ENCODE measurements at places on chromosomes 6 and 20.

DNA sequence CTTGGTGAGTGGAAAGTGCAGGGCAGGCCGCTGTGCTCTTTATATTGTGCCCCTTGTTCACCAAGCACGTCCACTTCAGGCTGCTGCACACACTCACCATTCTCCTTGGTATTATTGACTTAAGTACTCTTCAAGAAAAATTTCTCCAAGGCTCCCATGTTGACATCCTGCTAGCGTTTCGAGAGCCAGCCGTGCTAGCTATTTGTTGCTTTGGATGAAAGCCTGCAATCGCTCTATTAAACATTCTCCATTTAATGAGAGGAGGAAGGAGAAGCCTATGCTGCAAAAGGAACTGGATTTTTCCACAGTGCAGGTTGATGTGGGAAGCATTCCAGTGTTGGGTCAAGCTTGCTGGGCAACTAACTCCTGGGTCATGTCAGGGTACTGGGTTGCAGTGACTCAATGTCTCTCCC lies 113.5 kb downstream of the CD83 start:
- DNase-seq, result no peak

DNA sequence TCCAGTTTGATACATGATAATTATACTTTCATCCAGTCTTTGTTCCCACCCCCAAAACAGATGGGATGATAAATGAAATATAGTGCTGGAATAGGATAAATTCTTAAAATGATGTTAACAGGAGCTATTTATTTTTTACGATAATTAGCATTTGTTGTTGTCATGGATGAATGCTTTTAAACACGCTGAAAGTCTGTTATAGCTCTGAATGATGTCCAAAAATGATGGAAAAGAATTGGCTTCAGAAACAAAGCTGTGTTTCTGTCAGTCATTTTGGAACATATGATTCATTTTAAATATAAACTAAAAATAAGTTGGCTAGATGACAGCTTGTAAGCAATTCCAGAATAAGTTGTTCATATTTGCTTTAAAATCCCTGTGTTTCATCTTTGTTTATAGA lies 237.4 kb downstream of the GRIK2 start:
- DNase-seq, result no peak

DNA sequence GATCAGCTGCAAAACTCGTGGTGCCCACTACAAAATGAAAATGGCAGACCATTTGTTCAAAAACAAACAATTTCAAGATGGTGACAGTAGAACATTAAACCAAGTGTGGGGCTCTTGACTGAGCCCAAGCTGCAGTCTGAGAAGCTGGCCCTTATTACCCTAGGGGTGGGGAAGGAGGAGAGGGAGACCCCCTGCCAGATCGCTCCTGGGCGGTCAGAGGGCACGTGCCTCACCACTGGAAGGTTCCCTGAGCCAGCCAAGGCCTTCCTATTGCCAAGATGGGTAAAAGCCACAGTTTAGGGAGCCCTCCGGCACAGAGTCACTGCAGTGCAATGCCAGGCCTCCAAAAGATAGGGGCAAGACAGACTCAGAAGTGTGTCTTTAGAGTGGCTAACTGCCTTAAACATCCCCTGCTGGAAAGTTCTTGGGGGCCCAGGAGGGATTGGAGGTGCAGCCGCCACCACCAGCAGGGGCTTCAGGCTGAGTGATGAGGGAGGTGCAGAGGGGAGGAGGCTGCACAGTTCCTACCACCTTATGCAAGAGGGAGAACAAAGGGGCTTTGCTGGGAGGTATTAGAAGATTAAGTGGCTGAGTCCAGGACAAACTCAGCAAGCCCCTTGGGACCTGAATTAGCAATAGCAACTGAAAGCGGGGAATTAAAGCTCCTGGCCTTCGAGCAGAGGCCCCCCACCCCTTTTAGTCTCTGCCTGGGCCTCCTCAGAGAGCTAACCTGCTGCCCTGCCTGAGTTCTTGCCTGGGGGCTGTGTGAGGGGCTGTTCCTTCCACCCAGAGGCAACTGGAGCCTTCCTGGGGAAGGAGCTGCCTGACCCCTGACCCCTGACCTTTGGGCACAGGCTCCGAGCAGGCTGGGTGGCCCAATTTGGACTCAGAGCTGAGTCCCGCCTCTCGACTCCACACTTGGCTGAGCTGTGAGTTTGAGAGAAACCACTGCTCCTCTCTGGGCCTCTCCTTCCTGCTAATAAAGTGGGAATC lies 88.4 kb downstream of the VEGFA start:
- DNase-seq, result no peak

- no peak for DNase-seq
Measured at GRCh38 chr6:104771258-104771832, 88.4 kb downstream of the HACE1 start.

DNA sequence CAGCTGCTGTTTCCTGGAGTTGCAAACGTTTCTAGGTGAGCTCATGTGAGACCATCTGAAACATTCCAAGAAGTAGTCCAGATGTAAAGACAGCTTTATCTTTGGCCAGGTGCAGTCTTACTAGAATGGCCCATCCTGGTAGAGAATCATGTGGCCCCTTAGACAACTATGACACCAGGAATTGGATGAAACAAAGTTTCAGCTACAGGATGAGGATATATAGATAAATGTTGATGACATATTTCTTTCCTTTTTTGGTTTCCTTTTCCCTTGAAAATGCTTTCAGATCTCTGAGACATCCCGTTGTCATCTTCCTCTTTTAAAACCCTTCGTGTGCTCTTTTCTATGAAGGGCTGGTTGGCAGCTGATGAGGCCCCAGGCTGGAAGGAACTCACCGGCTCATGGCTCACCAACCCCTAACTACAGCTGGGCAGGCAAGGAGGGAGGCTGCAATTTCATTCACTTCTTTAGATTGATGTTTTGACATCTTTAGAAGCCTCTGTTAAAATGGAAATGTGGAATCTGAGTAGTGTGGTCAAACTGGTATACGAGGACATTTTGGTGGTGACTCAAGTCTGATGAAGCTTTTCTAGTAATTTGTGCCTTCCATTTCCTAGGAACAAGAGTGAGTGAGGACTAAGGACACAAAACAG lies 167.9 kb upstream of the TNFAIP3 start:
- no peak for DNase-seq

- DNase-seq, result no peak
Measured at GRCh38 chr20:41599699-41600104, 18.5 kb downstream of the CHD6 start.

- no peak for DNase-seq
Measured at GRCh38 chr6:117564681-117565080, 37.6 kb downstream of the GOPC start.
